Thoracic aorta (tissue), 2 donors: ENCODE measurements at places on chromosomes 3 and 15. TPM values are rescaled to one million over a fixed set of nuclear protein-coding genes. Genes with fewer than 3 reads are reported as not detected.

DNA sequence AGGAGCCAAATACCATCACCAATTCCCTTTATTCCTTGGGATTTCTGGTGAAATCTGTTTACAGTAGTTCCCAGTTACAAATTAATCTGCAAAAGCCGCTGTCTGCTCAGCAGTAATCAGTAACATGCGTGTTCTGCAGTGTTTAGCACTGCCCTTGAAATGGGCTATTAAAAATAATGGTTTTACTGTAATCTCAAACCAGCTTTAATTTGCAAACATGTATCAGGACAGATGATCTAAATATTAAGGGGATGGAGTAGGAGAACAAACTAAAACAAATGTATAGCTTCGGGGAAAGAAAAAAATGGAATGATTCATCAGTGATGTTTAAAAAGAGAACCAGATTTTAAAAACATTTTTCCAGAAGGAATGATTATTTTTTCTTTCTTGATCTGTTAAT, 513.2 kb downstream of the MECOM start:
- no peak for DNase-seq

DNA sequence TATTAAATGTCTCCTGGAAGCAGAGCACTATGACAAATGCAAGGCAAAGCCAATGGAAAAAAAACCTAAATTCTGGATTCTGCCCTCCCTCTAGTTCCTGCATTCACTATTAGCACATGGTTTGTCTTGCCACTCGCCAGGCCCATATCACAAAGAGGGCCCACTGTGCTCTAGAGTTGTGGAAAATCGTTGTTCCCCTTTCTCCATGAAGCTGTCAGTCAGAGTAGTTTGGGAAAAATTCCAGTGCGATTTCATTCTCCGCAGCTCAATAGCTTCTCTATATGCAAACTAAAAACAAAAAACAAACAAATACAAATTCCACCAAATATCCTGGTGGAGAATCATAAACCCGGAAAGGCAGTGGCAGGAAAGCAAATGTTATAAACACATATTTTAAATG, 77.3 kb downstream of the RORA start:
- no peak for DNase-seq

DNA sequence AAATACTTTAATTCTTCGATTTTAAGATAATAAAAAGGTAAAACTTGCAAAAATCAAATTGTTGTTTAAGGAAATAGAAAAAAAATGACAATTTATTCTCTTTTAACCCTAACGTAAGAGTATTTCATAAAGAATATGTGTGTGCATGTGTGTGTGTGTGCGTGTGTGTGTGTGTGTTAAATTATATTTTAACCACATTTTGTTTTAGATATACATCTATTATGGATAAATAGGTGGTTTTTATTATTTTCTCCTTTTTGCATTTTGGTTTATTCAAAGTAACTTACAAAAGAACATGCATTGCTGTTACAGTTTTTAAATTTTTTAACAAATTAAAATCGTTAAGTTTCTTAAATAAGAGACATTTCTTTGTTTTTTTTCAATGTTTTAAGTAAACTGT, 414.4 kb downstream of the NAALADL2 start:
- DNase-seq: no peak

DNA sequence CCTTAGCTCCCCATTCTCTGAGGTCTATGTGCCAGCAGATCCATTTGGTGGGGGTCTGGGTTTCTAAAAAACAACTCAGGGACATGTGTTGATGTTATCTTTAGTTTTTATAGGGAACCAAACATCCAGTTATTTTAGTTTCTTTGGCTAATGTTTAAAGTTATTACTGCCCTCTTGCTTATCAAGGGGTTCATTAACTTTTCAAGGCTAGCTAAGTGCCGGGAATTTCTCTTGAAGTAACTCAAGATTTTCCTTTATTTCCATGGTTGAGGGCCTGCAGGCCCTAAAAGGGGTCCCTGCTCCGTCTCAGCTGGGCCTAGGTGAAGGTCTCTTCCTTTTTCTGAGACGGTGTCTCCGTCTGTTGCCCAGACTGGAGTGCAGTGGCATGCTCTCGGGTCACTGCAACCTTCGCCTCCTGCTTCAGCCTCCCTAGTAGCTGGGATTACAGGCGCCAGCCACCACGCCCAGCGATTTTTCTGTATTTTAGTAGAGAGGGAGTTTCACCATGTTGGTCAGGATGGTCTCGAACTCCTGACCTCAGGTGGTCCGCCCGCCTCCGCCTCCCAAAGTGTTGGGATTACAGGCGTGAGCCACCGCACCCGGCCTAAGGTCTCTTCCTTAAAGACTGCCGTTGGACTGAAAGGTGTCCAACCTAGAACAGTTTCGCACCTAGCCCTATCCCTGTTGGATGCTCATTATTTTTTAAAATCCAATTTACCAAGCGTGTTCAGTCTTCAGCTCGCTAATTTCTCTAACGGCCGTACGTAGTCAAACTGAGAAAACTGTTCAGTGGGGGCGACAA, 1.3 kb upstream of the OXSR1 start:
- DNase-seq: no peak

- DNase-seq: no peak
Measured at GRCh38 chr3:195017151-195017550, 253.8 kb downstream of the XXYLT1 start.

Gene SERPINI1
- total RNA-seq: 11.0 TPM

DNA sequence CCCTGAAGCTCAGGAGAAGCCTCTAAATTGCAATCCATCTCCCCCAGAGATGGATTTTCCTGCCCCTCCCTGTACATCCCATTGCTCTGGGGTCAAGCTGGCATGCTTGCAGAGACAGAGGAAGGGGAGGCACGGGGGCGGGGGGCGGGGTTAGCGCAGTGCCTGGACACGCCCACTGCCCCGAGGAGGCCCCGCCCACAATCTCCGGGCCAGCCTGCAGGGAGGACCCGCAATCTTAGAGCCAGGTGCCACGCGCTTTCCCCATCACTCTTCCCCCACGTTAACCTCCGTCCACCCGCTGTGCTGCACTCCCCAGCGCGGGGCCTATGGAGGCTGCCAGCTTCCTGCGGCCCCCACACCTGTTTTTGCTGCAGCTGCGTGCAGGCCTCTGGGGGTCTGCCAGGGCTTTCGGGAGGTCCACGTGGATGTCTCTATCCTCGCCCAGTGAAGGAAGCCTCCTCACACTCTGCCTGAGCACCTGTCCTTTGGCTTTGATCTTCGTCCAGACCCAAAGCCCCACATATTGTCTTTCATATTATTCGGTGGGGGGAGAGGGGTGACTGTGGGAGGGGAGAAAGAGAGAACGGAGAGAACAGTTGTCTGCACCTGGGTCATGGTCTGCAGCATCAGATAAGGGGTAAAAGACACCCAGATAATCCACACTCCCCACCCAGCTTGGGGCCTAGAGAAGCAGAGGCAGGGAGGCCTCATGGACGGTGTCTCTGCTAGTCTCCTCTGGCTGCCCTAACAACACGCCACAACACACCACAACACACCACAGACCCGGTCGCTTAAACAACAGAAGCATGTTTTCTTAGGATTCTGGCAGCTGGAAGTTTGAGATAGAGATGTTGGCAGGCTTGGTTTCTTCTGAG, 118.0 kb upstream of the MEF2A start:
- DNase-seq: no peak

GRCh38 chr3:111885578-111885977, 26.5 kb downstream of the PHLDB2 start:
- no peak for DNase-seq

GRCh38 chr3:78314327-78314726, 1274.4 kb downstream of the ROBO2 start:
- no peak for DNase-seq

Gene STAC
- total RNA-seq: 42.5 TPM

GRCh38 chr3:22609139-22609538, 594.0 kb upstream of the UBE2E2 start:
- DNase-seq: no peak

Gene SAXO2
- not detected for total RNA-seq

Gene SLC7A14
- total RNA-seq: not detected

DNA sequence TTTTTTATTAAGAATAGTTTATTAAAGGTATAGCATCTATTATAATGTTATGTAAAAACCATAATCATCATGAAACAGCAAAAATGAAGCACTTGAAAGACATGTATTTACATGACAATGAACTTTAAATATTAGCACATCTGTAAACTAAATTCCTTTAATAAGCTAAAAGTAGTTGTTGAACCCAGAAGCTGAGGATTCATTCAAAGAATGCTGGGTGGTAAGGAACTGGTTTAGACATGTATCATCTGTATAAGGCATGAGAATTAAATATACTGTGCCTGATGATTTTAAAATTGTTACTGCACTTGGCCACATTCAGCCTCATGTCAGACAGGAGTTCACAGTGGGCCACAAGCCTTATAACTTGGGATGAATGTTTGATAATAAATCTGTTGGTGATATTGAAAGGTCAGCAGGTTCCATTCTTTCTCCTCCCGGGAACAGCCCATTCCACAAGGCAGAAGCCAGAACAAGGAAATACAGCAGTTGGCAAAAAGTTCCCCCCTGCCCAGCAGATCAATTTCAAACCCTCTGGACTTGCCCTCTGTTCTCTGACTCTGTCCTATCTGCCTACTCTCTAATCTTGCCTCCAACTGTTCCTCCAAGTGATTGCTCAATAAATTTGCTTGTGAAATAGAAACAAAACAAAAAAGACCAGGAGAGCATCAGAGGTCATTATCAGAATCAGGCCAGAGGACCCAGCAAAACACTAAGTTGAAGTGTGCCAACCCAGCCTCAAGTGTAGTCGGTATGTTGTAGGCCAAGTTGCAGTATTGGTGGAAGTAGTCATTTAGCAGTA, 49.8 kb upstream of the TEX264 start:
- DNase-seq: no peak

Gene STAB1
- total RNA-seq: 249 TPM

Gene THRB
- total RNA-seq: 65.6 TPM

GRCh38 chr15:44181410-44181809, 13.7 kb downstream of the FRMD5 start:
- DNase-seq: no peak

Gene COL6A6
- total RNA-seq: 0.42 TPM

Gene MGLL
- 57.6 TPM for total RNA-seq

DNA sequence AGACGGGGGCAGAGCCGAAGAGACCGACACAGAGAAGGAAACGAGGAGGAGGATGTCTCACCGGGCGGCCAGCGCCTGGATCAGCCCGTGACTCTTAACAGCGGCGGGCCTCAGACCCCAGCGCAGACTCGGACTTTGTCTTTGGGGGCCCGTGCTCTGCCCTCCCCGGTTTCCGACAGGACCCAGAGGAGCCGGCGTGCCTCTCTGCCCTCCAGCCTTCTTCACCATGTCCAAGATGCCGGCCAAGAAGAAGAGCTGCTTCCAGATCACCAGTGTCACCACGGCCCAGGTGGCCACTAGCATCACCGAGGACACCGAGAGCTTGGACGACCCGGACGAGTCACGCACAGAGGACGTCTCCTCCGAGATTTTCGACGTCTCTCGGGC, 1.0 kb downstream of the TSC22D2 start:
- no peak for DNase-seq

- DNase-seq: no peak
Measured at GRCh38 chr15:60477164-60477563, 1.8 kb downstream of the ICE2 start.

- DNase-seq: no peak
Measured at GRCh38 chr3:135447483-135447882, 518.0 kb upstream of the PPP2R3A start.

DNA sequence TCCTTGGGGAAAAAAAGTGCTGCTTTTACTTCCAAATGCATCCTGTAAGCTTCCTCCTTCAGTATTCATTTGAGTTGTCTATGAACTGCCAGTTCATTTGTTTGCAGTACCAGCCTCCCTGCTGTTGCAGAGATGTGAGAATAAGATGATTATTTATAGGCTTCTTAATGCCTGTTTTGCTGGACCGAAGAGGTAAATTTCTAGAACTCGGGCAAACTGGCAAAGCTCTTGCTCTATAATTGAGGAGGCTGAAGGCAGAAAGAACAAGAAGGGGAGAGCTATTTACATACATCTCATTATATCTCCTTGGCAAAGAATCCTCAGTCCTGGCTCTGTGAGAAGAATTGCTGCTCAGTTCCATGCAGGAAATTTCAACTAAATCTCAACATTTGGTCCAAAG, 790.4 kb downstream of the GRM7 start:
- no peak for DNase-seq

Gene NPHP3
- total RNA-seq: 36.3 TPM

Gene ADCY5
- total RNA-seq: 123 TPM

DNA sequence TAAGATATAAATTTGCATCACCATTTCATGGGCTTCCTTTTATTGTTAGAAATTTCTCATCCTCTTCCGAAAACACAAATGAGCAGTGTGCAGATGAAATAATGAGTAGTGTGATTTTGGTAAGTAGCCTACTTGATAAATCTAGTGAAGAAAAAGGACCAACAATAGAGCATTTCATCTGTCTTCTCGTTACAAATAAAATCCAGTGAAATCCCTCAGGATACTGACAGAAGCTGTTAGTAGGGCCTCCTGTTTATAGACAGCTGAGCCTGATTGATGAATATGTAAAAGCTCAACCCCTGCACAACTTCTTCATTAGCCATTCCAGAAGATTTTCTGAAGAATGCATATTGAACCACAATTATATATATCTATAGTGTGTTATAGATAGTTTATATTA, 363.7 kb upstream of the EPHA6 start:
- no peak for DNase-seq

Gene ATP13A4
- total RNA-seq: 0.78 TPM

GRCh38 chr3:14241716-14242115, 63.1 kb downstream of the LSM3 start:
- no peak for DNase-seq

DNA sequence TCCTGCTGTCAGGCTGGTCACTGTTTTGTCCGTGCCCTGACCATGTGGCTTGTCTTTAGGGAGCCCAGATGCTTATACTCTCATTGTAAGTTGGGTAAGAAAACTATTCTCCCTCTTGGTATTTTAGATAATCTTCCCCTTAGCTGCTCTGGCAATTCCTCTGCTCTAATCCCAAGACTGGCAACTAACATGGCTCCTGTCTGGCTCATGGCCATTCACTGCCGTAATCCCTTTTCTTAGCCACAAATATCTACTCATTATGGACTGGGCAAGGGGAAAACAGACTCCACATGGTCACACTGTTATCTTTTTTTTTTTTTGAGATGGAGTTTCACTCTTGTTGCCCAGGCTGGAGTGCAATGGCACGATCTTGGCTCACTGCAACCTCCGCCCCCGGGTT, 38.8 kb downstream of the TYRO3 start:
- no peak for DNase-seq

DNA sequence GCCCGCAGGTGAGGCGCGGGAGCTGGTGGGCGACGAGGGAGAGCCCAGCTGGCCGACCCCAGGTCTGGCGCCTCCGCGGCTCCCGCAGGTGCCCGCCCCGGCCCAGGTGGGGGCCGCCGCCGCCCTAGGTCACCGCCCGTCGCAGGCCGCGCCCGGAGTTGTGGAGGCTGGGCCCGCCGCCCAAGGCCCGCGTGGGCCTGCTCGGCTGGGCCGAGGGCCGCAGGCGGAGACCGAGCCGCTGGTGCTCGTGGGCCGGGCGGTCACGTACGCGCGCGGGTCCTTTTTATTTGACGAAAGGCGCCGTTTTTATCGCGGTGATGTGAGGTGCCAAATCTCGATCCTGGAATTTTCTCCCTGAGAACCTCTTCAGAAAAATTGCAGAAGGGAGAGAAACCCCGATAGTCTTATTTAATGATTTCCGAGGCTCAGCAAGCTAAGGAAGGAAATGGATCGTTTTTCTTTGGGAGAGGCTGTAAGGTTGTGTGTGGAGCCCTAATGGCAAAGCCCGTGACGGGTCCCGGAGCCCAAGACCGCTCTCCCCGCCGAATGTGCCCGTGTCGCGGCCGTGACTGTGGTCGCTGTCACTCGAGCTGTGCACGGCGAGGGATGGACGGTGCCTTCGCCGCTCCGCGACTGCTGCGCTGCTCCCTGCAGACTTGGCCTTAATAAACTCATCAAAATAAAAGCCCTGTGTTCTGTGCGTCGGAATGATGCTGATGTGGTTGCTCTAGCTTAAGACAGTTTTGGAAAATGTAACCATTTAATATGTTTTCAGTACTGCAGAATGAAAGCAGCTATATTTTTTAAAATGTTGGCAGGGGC, 612 bp downstream of the APPL1 start:
- no peak for DNase-seq

Gene CPN2
- total RNA-seq: not detected
